ENCODE measurements at places on chromosomes 12 and 14.
A peak's percentile ranks its signal among the peaks of the same experiment; 100 is the strongest.

DNA sequence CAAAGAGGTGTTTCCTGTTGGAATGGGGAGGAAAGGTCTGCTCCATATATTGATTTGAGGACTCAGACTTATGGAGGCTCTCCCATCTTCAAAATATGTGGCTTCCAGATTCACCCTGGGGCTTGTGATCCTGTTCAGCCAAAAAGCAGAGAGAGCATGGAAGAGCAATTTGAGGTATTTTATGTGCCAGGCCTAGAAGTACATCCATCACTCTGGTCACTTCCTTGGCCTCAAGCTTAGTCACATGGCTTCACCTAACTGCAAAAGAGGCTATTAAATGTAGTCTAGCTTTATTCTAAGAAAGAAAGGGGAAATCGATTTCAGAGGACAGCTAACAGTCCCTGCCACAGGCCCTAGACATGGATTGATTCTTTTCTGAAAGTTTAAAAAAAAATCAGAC, 86.2 kb downstream of the C12orf50 start:
- no peak for DNase-seq

- DNase-seq: no peak
Measured at GRCh38 chr12:62414180-62414579, 52.4 kb upstream of the MON2 start.

GRCh38 chr14:50812856-50813543, 18.0 kb downstream of the NIN start:
- no peak for DNase-seq

GRCh38 chr12:94948232-94948810, 55.2 kb downstream of the NDUFA12 start:
- DNase-seq: no peak

DNA sequence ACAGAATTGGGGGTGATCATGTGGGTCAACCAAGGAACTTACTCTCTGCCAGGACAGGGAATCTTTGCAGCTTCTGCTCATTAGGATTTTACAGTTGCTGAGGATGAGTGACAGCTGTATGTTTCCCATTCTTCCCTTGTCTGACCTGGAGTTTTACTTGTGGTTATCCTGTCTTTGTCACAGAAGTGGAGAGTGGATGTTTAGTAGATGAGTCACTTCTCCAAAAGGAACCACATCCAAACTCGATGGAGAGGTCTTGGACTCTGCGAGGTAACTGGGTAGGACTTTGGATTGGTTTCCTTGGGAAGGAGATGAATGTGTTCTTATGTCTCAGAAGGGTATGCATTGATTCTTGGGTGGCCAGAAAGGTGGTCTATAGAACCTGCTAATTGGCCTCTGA, 53.8 kb upstream of the USP44 start:
- no peak for DNase-seq

DNA sequence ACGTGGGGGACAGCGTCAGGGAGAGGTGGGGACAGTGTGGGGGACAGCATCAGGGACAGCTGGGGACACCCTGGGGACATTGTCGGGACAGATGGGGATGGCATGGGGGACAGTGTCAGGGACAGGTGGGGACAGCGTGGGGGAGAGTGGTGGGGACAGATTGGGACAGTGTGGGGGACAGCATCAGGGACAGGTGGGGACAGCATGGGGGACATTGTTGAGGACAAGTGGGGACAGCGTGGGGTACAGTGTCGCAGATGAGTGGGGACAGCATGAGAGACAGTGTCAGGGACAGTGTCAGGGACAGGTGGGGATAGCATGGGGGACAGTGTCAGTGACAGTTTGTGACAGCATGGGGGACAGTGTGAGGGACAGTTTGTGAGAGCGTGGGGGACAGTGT, 240.9 kb downstream of the TMEM121 start:
- DNase-seq: no peak

GRCh38 chr12:132197581-132198354, 53.5 kb downstream of the NOC4L start:
- DNase-seq: no peak

DNA sequence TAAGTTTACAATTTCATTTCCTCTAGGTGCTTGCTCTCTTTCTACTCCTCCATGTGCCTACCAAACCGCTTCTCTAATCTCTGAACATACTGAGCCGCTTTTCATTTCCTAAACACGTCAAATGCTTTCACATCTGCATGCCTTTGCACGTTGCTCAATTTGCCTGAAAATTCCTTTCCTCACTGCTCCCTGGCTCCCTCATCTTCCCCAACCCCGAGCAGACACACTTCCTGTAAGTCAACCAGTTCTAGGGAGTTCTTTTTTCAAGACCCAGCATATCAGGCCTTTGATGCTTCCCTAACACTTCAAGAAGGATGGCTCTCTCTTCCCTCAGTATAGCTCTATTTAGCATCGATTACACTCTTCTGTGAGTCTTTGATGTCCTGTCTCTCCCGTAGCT, 50.3 kb downstream of the LMO3 start:
- no peak for DNase-seq

DNA sequence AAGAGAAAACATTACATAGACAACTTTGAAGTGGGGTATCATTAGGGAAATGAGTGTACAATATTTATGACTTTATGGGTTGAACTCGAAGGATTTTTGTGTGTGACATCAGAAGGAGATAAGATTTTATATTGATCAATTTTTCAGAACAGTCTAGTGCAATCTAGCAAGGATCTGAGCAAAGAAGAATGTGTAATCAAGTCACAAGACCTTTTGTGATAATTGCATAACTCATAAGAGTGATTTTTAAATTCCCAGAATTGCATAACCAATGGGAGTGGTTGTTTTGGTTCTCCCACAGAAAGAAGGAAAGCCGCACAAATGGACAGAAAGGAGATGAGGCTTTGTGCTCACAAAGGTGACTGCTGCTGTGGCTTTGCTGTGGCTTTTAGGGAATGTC, 441.8 kb upstream of the FLRT2 start:
- no peak for DNase-seq

DNA sequence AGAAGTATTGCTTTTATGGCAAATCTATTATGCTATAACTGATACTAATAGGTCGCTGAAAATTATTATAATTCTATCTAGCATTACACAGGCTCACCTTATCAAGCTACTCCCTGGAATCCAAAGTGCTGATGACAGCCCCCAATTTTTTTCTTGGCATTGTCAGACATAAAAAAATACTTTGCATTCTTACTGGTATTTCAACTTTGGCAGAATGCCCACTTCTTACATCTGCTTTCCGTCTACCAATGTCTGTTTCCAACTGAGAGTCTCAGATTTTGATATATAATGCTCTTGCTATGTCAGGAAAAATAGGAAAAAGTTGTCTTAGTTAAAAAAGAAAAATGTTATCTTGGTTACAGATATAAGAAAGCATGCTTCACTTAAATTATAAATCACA, 615.4 kb downstream of the C12orf50 start:
- DNase-seq: no peak

GRCh38 chr12:34398706-34399630, 376.7 kb downstream of the ALG10 start:
- DNase-seq: no peak

DNA sequence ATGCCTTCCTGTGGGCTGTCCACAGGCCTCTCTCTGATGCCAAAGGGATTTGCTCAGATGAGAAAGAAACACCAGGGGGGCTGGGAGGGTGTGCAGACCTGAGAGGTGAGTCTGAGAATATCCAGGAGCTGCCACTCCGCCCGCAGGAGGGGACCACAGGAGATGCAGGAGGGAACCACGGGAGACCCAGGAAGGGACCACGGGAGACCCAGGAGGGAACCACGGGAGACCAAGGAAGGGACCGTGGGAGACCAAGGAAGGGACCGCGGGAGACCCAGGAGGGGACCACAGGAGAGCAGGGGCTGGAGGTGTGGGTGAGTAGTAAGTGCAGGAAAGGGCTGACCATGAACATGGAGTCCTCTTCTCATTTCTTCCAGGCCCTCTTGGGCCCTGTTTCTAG, 74.6 kb upstream of the SFSWAP start:
- no peak for DNase-seq

- no peak for DNase-seq
Measured at GRCh38 chr14:95472819-95473251, 43.6 kb downstream of the SYNE3 start.

GRCh38 chr12:104964856-104965205, 6.7 kb upstream of the SLC41A2 start:
- no peak for DNase-seq

GRCh38 chr14:54627540-54628363, 60.8 kb downstream of the SAMD4A start:
- DNase-seq: no peak

- no peak for DNase-seq
Measured at GRCh38 chr12:108060067-108060466, 69.0 kb upstream of the WSCD2 start.

GRCh38 chr14:95227279-95227860, 70.0 kb upstream of the DICER1 start:
- DNase-seq: no peak

GRCh38 chr14:97393244-97393643, 596.1 kb downstream of the VRK1 start:
- DNase-seq: no peak

DNA sequence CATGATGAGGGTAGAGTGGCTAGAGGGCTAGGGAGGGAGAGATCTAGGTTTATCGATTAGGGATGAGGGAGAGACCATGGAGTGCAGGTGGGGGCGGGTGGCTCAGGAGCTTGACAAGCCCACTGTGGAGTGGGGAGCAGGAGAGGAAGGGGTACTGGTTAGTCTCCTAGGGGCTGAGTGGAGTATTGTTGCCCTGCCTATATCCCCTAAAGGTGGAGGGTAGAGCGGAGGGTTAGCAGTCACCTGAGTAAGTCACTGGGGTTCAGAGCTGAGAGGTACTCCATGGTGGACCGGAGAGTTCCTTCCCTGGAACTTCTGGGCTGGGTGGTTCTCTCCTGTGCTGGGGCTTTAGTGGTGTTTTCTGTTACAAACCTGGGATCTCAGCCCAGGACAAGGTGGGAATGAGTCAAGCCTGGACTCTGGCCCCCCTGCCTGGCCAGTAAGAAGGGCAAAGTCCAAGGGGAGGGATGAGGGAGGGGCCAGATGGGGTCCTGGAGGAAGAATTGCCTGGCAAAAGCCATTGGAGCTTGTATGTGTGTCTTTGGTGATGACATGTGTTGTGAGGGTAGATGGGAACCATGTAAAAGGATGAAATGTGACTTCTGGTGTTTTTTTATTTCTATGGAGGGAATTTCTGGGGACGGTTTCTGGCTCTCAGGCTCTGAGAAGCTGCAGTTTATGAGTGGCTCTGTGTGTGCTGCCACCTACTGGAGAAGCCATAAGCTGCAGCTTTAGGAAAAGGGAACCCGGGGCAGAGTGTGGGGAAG, at the start of gene CIDEB:
Gene CIDEB (minus strand): TSS at position 403 of the 767 bp plus-strand sequence. CDS start 119 bp downstream, at position 284.
- DNase-seq: peak; percentile 25

GRCh38 chr14:61568572-61569011, 126.7 kb upstream of the HIF1A start:
- no peak for DNase-seq

GRCh38 chr14:105601360-105602242, 75.2 kb downstream of the TMEM121 start:
- no peak for DNase-seq

DNA sequence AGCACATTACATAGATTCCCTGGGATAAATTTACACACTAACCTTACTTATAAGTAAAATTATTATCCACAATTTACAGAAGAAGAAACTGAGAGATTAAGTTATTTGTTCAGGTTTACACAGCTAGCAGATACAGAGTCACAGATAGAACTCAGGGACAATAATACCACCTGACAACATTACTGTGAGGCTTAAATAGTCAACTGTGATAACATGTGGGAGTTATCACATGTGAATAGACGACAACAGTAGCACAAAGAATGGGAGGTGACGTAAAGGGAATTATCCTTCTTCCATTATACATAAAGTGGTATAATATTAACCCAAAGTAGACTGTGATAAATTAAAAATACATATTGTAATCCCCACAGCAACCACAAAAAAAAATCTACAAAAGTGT, 6.2 kb upstream of the SPIC start:
- DNase-seq: no peak

DNA sequence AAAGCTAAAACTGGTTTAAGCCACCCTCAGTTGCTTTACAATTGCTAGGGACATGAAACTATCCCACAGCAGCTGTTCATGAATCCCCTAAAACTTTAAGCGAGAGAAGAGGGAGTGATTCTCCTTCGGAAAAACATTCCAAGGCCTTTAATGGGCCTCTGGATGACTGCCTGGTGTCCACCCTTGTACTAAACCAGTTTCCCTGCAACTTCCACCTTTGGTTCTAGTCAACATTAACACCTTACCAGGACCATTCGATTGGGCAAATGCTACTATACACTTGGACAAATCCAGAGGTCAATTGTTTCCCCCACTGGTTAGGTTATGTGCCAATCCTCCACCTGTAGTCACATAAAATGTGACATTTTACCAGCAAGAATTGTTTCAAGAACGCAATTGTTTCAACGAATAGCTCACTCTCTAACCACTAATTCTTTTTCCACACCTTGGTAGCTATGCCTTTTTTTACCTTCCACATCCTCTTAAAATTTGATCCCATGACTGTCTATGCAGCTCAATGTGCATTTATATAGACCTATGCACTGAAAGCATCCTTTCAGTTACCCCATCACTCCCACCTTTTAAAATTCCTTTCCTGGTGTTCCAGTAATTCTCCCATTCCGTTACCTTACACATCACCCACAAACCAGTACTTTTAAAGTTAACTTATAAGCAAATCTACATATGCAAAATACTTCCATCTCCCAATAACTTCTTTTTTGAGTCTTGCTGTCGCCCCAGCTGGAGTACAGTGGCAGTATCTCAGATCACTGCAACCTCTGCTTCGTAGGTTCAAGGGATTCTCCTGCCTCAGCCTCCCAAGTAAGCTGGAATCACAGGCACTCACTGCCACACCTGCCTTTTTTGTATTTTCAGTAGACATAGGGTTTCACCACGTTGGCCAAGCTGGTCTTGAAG, 3.6 kb downstream of the UBC start:
- no peak for DNase-seq

DNA sequence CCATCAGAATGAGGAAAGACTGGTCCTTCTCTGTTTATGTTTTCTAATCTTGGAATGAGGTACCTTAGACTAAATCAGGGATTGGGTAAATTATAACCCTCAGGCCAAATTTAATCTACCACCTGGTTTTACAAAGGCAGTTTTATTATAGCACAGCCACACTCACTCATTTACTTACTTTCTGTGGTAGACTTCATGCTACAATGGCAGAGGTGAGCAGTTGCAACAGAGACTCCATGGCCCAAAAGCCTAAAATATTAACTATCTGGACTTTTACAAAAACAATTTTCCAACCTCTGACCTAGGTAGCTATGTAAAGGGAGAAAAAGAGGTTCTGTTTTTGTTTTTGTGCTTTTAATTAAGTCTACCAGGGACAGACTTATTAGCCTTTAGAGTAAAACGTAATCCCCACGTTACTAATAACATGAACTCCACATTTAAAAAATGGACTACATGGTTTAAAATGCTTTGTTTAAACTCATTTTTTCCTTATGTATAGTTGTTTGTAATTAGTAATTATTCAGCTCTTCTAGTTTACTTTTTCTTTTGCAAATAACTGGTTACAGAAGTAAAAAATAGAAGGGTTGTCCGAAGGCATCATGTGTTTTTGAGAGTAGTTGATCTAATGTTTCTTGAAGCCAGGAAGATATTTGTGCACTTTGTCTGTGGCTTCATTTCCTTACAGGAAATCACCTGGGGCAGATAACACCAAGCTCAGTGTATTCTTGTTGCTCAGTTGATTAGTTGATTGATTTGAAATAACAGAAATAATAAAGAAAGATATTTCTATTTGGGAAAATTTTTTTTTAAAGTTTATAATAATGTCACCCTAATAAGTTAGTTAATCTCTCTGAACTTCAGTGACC, 57.6 kb upstream of the ATP2B1 start:
- DNase-seq: no peak
